Hematopoietic multipotent progenitor cell treated with erythropoietin and hydrocortisone succinate and interleukin-3 and kit ligand, for 6 days (in vitro differentiated cells): ENCODE measurements at places on chromosomes 2 and 18.
A peak's percentile ranks its signal among the peaks of the same experiment; 100 is the strongest.

GRCh38 chr2:52881606-52882005 lies 886.0 kb upstream of the CHAC2 start:
- DNase-seq: no peak

- no peak for DNase-seq
These were observed 53.5 kb upstream of the PGAP1 start for GRCh38 chr2:196980001-196980400.

- DNase-seq: peak; percentile 23
These were observed 353.8 kb upstream of the SALL3 start for GRCh38 chr18:78625847-78626246.

GRCh38 chr2:101517758-101518271 lies 42.9 kb upstream of the RFX8 start:
- DNase-seq: no peak

GRCh38 chr2:196360650-196361049 lies 189.3 kb upstream of the STK17B start:
- DNase-seq: no peak

DNA sequence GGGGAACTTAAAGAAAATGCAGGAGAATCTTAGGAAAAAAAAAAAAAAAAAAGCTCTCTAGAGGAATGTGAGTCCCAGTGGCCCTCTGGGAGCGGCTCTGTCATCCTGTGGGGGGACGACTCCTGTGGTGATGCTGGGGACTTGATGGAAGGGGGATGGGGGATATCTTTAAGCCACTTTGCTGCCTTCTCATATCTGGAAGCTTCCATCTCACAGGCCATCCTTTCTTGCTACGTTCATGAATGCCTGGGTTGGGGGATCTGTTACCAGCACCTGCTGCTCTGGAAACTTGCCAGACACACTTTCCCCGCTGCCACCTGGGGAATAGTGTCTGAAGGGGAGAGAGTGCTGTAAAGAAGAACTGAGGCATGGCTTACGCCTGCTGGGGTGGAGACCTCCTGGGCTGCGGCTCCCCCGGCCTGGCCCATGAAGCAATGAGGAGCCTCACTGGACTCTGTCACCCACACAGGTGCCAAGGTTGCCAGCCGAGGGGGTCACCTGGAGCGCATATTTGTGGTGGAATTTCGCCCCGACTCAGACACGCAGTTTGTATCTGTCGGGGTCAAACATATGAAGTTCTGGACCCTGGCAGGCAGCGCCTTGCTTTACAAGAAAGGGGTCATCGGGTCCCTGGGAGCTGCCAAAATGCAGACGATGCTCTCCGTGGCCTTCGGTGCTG lies 92.8 kb downstream of the RTN4 start:
- DNase-seq: no peak

DNA sequence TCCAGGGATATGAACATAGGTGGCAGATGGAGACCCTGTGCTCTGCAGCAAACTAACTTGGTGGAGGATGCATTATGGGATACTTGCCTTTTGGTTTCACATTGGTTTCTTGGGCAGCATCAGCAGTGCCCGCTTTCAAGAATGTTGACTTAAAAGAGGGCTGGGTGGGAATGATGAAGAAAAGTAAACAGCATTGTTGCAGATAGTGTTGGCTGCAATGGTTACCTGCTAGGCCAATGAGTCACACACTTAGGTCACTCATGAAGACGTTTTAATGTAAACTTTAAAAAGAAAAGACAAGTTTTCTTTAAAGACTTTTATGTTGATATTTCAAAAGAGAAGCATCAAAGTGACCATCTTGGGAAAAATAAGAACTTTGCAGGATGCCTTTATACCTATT lies 26.1 kb upstream of the FAM237A start:
- DNase-seq: no peak

- DNase-seq: peak; percentile 22
These were observed 7.6 kb downstream of the ESPNL start for GRCh38 chr2:238107525-238108422.

DNA sequence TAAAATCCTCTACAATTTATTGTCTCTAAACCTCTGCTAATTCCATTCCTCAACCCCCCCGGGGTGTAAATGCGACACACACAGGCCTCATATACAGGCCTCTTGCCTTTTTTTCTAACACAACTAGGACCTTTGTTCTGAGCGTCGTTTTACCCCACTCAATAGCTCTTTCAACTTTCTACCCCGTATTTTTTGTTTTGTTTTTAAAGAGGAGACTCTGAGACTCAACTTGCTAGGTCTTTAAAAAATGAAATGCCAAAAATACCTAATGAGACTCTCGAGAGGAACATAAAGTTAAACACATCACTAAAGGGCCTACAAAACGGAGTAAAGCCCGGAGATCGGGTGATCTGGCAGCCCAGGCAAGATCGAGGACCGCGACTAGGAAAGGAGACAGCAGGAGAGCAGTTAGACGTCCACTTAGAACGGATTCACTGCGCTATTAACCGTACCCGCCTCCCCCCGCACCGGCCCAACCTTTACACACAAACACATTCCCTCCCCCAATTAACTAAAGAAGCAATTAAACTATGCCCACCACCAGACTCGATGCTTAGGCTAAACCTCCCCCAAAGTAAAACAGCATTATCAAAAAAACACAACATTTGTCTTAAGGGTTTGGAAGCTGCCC lies 1.7 kb downstream of the TRIP12 start:
- peak; percentile 57 for DNase-seq

DNA sequence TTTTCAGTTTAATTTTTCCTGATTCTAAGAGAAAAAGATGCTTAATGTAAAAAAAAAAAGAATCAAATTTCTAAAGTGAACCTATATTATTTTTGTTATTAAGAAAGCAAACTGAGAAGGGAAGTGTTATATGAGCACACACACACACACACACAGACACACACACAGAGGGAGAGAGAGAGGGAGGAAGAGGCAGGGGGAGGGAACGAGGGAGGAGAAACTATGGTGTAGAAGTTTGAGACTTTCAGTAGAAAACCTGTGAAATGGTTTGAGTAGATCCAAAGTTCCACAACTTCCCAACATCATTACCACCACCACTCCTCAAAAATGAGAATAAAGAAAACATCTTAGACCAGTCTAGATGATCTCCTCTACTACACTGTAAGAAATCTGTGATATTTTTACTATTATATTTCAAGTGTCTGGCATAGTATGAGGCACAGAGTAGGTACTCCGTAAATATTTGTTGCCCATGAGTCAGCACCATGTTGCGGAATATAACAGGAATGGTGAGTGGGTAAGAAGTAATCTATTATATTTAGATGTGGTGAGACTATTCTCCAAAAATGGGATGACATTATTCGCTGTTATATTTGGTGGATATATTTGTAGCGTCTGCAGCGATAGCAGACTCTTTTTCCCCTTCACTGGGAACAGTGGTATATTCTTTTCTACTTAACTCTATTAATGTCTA lies 149.4 kb upstream of the DNMT3A start:
- DNase-seq: no peak

DNA sequence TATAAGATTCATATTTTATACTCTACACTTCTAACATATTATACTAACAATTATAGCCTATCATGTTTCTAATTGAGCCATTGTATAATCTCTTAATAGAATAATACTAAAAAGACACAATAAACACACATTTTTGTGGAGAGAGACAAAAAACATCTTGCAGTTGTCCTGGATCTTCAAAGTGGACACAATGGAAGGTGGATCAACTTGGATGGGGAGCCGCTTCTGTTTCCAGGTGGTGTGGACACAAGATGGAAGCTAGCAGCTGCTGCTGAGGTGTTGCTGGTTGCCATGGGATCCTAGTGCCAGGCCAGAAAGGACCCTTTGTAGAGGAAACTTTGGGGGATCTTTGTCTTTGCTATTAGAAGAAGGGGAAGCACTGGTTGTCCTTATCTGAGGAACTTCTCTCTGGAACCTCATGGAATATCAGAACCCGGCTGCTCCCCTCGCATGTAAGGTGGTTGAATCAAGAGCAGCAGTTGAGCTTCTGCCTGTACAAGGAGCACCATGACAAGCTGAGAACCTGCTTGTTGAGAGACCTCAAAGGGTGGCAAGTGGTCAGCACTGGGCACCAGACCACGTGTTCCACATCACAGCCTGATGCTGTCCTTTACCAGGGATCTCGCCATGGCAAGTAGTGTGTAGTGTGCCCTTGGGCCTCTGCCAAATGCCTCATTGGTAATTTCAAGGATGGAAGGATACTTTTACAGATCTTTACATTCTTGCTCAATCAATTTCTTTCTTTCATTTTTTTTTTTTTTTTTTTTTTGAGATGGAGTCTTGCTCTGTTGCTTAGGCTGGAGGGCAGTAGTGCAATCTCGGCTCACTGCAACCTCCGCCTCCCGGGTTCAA lies 232.2 kb downstream of the MYCN start:
- no peak for DNase-seq

DNA sequence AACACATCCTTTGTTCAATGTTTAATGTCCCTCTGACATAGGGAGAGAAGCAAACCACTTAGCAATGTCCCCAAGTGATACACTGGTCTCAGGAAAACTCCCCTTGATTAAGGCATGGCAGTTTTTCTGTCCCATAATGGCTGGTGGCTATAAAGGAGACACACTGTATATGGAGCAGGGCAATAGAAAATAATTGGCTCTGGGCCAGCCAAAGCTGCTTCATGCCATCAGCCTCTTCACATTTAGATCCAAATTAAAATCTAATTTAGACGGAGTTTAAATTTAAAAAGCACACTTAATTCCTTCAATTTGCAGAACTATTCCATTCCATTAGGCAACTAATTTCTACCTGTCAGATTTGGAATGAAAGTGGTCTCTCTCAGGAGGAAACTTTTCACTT lies 638.1 kb downstream of the DSC3 start:
- DNase-seq: no peak

- no peak for DNase-seq
These were observed 30.7 kb downstream of the DGKD start for GRCh38 chr2:233384811-233385488.

DNA sequence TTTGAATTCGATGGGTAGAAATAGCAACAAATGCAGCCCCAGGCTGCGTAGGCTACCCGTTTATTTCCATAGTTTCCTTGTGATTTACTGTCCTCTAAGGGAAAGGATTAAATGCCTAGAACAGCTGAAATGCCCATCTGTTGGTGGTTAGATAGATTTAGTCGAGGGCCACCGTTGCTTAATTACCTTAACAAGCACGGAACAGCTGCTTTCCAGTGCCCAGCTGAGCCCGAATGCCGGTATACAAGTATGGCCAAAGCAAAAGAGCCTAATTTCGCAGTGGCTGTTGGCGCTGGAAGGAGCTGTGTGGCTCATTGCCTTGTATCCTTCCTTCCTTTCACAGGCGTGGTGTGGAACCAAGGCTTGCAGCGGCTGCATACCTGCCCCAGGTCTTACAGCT lies 109.1 kb downstream of the CABLES1 start:
- DNase-seq: no peak

DNA sequence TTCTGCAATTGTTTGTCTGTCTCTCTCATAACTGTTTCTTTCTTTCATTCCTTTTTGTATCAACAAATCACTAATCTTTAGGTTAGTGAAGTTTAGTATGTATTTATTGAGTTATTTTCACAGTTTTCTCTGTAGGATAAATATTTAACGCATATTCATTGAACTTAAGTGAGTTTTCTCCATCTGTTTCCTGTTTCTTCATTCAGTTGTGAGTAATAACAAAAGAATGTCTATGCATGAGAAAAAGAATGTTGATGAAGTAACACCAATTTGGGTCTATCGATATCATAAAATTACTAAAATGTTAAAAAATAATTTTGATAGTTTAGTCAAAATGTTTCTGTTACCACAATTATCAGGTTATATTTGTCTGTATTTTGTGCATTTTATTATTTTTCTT lies 948.0 kb downstream of the DSC3 start:
- no peak for DNase-seq

GRCh38 chr2:174522553-174522952 lies 35.7 kb upstream of the GPR155 start:
- peak; percentile 55 for DNase-seq

- no peak for DNase-seq
These were observed 1.0 kb upstream of the FAM110C start for GRCh38 chr2:47346-47725.

GRCh38 chr2:122112216-122113005 lies 357.0 kb downstream of the TSN start:
- no peak for DNase-seq

DNA sequence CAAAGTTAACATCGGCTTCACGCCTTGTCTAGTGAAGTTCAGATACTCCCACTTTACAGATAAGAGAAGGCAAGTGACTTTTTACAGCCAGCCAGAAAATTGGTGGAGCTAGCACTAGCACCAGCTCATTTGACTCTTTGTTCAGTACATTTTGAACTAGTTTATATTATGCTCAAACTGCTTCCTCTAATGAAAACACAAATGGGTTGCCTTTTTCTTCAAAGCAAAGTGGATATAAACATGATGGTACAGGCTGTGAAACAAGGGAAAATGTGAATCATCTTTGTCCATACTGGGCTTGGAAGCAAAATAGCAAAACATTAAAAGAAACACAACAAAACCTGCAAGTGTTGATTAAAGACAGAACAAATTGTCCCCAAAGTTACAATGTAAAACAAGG lies 99.6 kb upstream of the LHCGR start:
- DNase-seq: no peak

- DNase-seq: no peak
These were observed 44.4 kb upstream of the TWSG1 start for GRCh38 chr18:9290156-9290555.

DNA sequence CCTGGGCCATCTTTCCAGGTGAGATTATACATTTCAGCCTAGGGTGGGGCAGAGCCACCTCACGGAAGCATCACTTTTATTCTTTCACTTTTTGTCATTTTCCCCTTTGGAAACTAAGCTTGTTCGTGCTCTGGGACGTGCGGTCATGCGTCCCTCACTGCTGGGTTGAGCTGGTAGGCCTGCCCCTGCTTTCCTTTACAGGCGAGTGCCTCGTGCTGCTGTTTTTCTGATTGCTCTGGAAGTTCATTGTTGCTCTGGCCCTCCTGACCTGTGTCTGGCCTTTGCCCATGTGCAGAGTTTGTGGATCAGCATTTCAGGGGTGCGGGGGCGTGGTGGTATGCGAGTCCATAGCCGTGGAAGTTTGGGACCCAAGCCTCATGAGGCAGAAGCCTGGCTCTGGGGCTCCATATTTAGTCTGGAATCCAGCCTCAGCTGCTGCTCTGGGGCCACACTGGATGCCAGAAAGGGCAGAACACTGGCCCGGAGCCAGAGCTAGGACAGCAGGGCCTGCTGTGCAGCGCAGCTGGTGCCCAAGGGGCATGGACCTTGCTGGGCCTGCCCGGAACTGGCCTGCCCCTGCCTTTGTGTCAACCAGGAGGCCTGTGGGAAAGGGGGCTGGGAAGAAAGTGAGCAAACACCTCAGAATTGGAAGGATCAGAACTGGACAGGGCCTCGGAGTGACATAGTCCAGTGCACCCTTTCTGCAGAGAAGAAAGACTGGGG lies 51.1 kb downstream of the CTIF start:
- no peak for DNase-seq

DNA sequence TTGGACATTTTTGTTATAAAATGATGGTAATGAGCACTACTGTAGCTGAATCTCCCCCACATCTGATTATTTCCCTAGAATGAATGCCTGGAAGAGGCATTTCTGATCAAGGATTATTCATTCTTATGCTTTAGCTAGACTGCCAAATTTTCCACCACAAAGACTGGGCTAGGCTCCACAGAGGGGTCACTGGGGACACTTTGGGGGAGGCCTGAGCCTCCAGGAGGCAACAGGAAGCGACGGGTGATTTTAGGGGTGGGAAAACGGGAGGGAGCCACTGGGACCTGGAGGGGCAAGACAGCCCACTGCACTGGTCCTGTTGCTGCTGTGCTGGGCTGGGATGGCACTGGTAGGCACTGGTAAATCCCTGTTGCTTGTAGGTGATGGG lies 2.4 kb upstream of the ASB1 start:
- DNase-seq: no peak

- no peak for DNase-seq
These were observed 23.5 kb downstream of the TSN start for GRCh38 chr2:121778741-121779487.

- no peak for DNase-seq
These were observed 323.7 kb downstream of the LPIN1 start for GRCh38 chr2:12070153-12070552.
